ENCODE measurements at places on chromosomes 16 and 17.

GRCh38 chr16:53081032-53081424 lies 26.2 kb downstream of the CHD9 start:
- no peak overlapping the region for H3K4me3 ChIP-seq
- H3K27me3 ChIP-seq = no peaks in the 10 kb centered on the region
- peaks cover 27% of the 10 kb centered on the region for H3K4me1 ChIP-seq
- peaks cover 21% of the 10 kb centered on the region for H3K36me3 ChIP-seq

DNA sequence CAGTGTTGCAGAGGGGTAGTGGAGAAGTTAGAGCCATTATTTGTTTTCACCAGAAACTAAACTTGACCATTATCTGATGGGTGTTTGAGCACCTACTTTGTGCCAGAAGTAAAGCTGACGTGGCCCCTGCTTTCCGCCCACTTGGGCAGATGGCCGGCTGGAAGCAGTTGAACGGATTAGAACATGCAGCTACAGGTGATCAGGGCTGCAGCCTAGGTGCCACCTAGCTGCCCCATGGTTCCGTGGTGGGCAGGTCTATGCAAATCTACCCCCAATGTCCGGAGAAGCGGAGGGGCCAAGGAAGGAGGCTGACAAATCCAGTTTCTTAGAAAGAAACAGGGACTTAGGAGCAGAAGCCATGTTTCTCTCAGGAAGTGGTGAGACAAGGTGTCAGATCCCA lies 62.7 kb downstream of the B9D1 start:
- no peak overlapping the region for H3K4me3 ChIP-seq
- H3K4me1 ChIP-seq = peaks cover 48% of the 10 kb centered on the region

GRCh38 chr16:68961778-68962402 lies 118.6 kb downstream of the TANGO6 start:
- DNase-seq = no peak
- peaks cover 8% of the 10 kb centered on the region for H3K36me3 ChIP-seq
- no peaks in the 10 kb centered on the region for H3K27me3 ChIP-seq
- H3K27ac ChIP-seq = no peak overlapping the region

- H3K27ac ChIP-seq = no peak overlapping the region
- no peak overlapping the region for H3K4me3 ChIP-seq
- no peaks in the 10 kb centered on the region for H3K36me3 ChIP-seq
- DNase-seq = no peak
- H3K27me3 ChIP-seq = no peaks in the 10 kb centered on the region
- no peaks in the 10 kb centered on the region for H3K4me1 ChIP-seq
Observed at GRCh38 chr17:68950725-68951124, 4.5 kb downstream of the ABCA8 start.

GRCh38 chr16:57256601-57257395 lies 11.7 kb downstream of the ARL2BP start:
- peaks cover 5% of the 10 kb centered on the region for H3K4me1 ChIP-seq
- H3K4me3 ChIP-seq = no peak overlapping the region
- H3K27me3 ChIP-seq = no peaks in the 10 kb centered on the region
- no peak overlapping the region for H3K27ac ChIP-seq
- DNase-seq = no peak

GRCh38 chr17:57268181-57268580 lies 11.9 kb downstream of the MSI2 start:
- peaks cover 62% of the 10 kb centered on the region for H3K36me3 ChIP-seq
- H3K4me3 ChIP-seq = no peak overlapping the region
- H3K27me3 ChIP-seq = no peaks in the 10 kb centered on the region
- H3K27ac ChIP-seq = peak overlapping the region; percentile 33

DNA sequence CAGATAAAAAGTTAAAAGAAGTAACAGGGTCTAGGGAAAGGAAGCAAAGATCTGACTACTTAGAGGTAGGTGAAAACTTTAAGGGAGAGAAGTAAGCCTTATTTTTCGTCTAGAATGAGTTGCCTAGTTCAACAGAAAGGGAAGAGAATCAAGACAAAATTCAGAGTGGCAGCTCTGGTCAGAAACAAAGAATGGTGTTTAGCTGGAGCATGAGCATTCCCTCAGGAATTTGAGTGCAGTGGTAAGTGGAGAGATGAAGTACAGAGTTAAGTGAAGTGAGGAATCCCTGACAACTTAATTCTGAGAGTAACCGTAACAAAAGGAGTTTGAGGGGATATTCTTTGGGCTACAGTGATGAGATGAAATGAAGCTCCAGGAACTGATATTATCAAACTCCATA lies 11.5 kb downstream of the SMG6 start:
- DNase-seq = no peak
- H3K4me3 ChIP-seq = no peak overlapping the region

DNA sequence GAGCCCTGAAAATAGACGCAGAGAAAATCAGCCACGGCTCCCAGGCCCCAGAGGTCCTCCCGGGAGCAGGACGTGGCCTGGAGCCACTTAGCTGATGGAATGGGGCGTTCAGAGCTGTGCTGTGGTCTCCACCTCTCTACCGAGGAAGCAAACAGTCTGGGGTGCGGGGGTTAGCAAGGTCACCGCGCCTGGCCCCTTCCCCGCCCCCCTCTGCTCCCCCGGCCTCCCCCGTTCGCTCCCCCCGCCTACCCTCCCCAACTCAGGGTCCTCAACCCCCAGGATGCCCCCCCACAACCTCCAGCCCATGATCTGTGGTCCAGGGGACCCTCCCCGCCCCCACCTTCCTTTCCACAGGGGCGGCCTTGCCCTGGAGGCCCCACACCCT lies 20.6 kb upstream of the C1QTNF8 start:
- no peaks in the 10 kb centered on the region for H3K36me3 ChIP-seq
- H3K27ac ChIP-seq = no peak overlapping the region
- no peak for DNase-seq
- H3K4me1 ChIP-seq = no peaks in the 10 kb centered on the region

GRCh38 chr17:282912-283882 lies 69.4 kb downstream of the RPH3AL start:
- no peaks in the 10 kb centered on the region for H3K36me3 ChIP-seq
- H3K27ac ChIP-seq = no peak overlapping the region
- H3K4me3 ChIP-seq = no peak overlapping the region
- H3K4me1 ChIP-seq = no peaks in the 10 kb centered on the region

DNA sequence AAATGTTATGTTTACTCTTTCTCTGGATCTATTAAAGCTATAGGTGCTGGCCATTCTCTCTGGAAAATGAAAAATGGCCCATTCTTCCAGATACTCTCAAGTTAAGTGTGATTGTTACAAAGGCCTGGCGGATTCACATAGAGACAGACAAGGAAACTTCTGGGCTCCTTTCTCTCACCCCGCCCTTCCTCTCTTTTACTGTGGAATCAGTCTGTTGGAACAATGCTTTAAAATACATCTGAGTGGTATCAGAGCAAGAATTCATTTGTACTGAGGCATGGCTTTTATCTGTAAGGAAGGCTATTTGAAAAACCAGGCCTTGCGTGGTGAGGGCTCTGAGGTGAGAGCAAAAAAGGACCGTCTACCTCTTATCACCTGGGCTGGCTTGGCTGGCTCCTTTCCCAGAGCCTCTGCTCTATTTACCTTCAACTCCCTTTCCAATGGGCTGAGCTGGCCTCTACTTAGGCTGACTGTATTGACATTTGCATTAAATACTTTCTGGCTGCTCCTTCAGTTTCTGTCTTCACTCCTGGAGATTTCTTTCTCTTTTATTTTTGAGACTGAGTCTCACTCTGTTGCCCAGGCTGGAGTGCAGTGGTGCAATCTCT lies 274.0 kb downstream of the PHKB start:
- H3K36me3 ChIP-seq = peaks cover 8% of the 10 kb centered on the region
- H3K27me3 ChIP-seq = peaks cover 8% of the 10 kb centered on the region
- H3K4me3 ChIP-seq = no peak overlapping the region
- H3K27ac ChIP-seq = no peak overlapping the region
- no peaks in the 10 kb centered on the region for H3K4me1 ChIP-seq
- DNase-seq = no peak

GRCh38 chr17:82388922-82389283 lies 17.3 kb downstream of the UTS2R start:
- no peak for DNase-seq
- H3K27me3 ChIP-seq = peaks cover 18% of the 10 kb centered on the region
- H3K4me3 ChIP-seq = no peak overlapping the region
- no peaks in the 10 kb centered on the region for H3K4me1 ChIP-seq
- H3K27ac ChIP-seq = no peak overlapping the region
- H3K36me3 ChIP-seq = peaks cover 20% of the 10 kb centered on the region

- peaks cover 15% of the 10 kb centered on the region for H3K4me1 ChIP-seq
- peaks cover 61% of the 10 kb centered on the region for H3K36me3 ChIP-seq
- no peaks in the 10 kb centered on the region for H3K27me3 ChIP-seq
- H3K4me3 ChIP-seq = no peak overlapping the region
- DNase-seq = no peak
Observed at GRCh38 chr16:14600164-14600563, 29.9 kb downstream of the PARN start.

DNA sequence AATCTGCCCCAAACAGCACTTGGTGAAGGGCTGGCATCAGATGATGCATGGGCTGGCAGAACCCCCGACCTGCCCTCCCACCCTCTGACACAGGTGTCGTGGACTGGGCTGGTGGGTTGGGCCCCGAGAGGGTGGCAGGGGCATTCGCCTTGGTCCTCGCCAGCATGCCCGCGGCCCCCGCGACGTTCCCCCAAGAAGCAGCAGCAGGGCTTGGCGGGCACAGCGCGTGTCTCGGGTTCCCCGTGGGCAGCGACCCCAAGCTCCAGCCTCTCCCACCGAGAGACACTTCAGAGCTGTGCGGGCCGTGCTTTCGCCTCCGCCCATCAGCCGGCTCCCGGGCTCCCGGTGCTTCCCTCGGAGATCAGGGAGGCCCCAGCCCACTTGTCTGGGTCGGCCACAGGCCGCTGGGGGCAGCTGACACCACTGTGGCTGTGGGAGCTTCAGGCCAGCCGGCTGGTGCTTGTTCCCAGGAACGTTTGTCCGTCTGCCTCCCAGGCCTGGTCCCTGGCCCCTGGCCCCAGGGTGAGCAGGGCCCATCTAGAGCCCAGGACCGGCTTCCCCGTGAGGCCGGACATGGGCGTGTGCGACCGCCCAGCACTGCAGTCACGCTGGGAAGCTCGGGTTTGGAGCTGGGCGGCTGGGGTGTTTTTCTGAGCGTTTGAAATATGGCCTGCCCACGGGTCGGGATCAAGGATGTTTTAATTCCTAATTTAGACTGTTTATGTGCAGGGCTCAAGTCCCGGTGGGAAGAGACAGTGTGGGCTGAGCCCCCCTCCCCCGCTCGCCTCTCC lies 16.6 kb downstream of the CACNA1H start:
- H3K4me3 ChIP-seq = no peak overlapping the region
- H3K27me3 ChIP-seq = peaks cover 12% of the 10 kb centered on the region
- H3K36me3 ChIP-seq = no peaks in the 10 kb centered on the region
- no peak overlapping the region for H3K27ac ChIP-seq
- no peak for DNase-seq
- no peaks in the 10 kb centered on the region for H3K4me1 ChIP-seq

DNA sequence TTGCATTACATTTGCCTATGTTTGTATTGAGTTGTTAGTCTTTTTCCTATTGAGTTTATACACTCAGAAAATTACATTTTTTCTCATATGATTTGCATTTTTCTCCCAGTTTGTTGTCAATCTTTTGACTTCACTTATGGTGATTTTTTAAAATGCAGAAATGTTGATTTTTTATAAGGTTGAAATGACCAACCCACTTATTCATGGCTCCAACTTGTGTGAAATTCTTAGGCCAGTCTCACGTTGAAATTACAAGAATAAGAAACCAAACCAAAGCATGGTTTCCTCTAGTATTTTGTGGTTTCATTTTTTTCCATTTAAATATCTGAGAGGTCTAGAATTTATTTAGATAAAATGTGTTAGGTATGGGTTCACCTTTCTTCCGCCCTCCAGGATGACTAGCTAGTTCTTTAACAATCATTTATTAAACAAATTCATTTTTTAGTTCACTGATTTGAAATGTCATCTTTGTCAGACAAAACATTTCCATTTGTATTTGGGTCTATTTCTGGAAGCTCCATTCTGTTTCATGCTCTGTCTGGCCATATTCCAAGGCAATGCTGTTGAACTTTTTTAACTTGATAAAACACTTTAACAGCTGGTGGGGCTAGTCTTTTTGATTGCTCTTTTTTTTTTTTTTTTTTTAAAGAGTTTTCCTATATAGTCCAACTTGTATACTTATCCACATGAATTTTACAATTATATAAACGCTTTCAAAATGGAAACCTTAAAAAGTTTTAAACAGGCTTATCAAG lies 40.0 kb downstream of the FAM20A start:
- H3K27ac ChIP-seq = no peak overlapping the region
- H3K36me3 ChIP-seq = peaks cover 13% of the 10 kb centered on the region

- peak; percentile 29 for DNase-seq
- no peaks in the 10 kb centered on the region for H3K36me3 ChIP-seq
- peaks cover 4% of the 10 kb centered on the region for H3K4me1 ChIP-seq
- H3K4me3 ChIP-seq = no peak overlapping the region
- peaks cover 5% of the 10 kb centered on the region for H3K27me3 ChIP-seq
Observed at GRCh38 chr17:59521465-59522126, 43.8 kb upstream of the DHX40 start.

DNA sequence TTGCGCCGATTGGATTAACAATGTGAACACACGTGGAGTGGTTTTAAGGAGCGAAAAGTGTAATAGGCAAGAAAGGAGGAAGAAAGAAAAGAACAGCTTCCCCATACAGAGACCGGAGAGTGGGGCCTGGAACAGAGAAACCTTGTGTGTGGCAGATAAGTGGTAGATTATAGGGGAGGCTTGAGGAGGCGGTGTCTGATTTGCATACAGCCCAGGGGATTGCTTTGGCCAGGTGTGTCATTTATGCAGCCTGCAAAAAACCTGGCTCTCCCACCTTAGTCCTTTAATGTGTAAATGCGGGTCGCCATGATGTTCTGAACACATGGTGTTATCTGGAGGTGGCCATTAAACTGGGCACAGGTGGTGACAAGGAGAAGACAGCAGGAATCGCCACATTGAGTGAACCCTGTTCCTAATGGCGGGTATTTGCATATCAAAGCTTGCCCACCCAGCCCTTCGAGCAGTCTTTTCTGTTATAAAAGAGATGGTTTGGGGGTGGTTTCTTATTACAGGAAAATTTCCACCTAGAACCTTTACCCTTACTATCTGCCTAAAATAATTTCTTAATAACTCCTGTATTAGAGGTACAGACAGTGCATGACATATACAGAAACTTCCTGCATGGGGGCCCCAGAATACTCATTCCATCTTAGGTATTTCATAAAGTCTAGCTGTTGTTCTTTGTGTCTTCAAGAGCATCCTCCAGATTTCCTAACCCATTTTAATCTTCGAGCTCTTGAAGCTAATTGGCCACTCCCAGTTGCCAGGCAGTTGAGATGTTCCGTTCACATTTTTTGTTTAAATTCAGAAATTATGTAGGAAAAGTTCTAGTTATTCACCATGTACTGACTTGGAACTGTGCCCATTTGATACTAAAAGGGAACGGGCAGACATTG lies 292.5 kb downstream of the RBFOX1 start:
- no peaks in the 10 kb centered on the region for H3K4me1 ChIP-seq
- no peaks in the 10 kb centered on the region for H3K36me3 ChIP-seq
- H3K27ac ChIP-seq = no peak overlapping the region
- H3K4me3 ChIP-seq = no peak overlapping the region

DNA sequence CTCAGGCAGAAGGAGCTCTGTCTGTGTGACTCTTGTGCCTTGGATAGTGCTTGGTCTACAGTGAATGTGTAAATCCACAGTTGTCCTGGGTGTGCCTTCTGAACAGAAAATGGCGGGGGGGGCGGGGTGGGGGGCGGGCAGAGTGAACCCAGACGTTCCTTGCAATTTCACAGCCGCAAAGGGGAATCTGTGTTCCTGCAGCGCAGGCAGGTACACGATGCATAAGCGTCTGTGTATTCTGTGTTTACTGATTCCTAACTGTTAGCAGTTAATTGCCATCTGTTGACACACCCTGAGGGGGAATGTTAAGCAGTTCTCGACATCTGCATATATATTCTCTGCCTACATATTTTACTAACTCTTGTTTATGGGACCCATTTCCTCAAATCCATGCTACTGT lies 123.5 kb upstream of the ZFHX3 start:
- peaks cover 4% of the 10 kb centered on the region for H3K4me1 ChIP-seq
- DNase-seq = no peak
- no peak overlapping the region for H3K4me3 ChIP-seq
- no peak overlapping the region for H3K27ac ChIP-seq
- no peaks in the 10 kb centered on the region for H3K36me3 ChIP-seq
